ENCODE measurements at places on chromosomes 6 and 20. TPM values are rescaled to one million over a fixed set of nuclear protein-coding genes. Genes with fewer than 3 reads are reported as not detected.

Gene GLP1R
- total RNA-seq = 2.1 TPM

Gene UNC93A
- not detected for total RNA-seq

Gene CENPW
- total RNA-seq = 41.2 TPM

Gene CFB
- total RNA-seq = 1.1 TPM

Gene EYS
- total RNA-seq = not detected

Gene CPNE5
- 2.6 TPM for total RNA-seq

Measured in activated T-cell treated with anti-CD3 and anti-CD28 coated beads, Interleukin-2, amount 50 U/mL, for 72 hours (primary cell).